ENCODE measurements at places on chromosomes 12 and 14.

DNA sequence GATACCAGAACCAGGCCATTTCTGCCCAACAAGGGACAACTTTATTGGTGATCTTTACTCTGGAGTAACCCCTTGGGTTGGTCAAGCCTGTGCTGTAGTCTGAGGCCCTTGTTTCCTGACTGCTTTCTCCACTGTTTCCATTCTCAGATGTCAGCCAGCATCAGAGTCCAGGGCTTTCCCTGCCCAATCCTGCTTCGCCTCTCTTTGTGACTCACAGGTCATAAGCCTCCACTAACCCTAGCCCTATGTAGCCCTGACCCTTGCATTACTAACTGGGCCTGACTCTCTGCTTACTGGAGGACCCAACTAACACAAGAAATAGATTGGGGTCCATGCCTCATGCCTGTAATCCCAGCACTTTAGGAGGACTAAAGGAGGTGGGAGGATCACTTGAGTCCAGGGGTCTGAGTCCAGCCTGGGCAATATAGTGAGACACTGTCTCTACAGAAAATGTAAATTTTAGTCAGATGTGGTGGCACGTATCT lies 8.6 kb upstream of the SNRNP35 start:
- no peak for DNase-seq

- no peak for DNase-seq
Observed at GRCh38 chr14:85024931-85025330, 505.0 kb upstream of the FLRT2 start.

GRCh38 chr12:31234955-31235867 lies 90.7 kb downstream of the SINHCAF start:
- DNase-seq = peak; percentile 50

DNA sequence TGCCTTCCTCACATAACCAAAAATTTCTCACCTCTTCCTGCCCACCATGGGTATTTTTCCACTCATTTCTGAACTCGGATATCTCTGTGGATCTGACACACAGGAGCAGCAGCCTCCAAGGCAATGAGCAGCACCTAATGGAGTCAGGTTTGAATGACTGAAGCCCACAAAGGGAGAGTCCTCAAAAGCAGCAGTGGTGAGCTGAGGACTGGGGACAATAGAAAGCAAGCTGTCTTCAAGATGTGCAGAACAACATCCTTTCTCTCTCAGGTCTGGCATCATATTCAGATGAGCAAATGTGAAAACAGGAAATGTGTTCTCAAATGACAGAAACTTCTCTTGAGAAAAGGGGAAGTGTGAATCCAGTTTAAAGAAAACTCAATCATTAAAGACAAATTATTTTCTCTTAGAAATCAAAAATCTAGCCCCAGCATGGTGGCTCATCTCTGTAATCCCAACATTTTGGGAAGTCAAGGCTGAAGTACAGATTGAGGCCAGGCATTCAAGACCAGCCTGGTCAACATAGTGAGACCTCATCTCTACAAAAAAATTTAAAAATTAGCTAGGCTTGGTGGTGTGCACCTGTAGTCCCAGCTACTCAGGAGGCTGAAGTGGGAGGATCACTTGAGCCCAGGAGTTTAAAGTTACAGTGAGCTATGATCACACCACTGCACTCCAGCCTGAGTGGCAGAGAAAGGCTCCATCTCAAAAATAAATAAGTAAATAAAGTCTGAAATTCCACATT lies 54.2 kb downstream of the C12orf42 start:
- DNase-seq = no peak

- DNase-seq = peak; percentile 38
Observed at GRCh38 chr14:89417465-89418225, 612 bp upstream of the FOXN3 start.

GRCh38 chr14:32633224-32633859 lies 304.2 kb downstream of the AKAP6 start:
- no peak for DNase-seq
